ENCODE measurements at places on chromosomes 16 and 17. TPM values are rescaled to one million over a fixed set of nuclear protein-coding genes. Genes with fewer than 3 reads are reported as not detected.

- no peaks in the 10 kb centered on the region for H3K27me3 ChIP-seq
- H3K4me3 ChIP-seq = peak overlapping the region; percentile 87
- H3K36me3 ChIP-seq = peaks cover 5% of the 10 kb centered on the region
- DNase-seq = no peak
- peaks cover 83% of the 10 kb centered on the region for H3K4me1 ChIP-seq
These were observed 1.0 kb downstream of the LYRM1 start for GRCh38 chr16:20901436-20902112.

DNA sequence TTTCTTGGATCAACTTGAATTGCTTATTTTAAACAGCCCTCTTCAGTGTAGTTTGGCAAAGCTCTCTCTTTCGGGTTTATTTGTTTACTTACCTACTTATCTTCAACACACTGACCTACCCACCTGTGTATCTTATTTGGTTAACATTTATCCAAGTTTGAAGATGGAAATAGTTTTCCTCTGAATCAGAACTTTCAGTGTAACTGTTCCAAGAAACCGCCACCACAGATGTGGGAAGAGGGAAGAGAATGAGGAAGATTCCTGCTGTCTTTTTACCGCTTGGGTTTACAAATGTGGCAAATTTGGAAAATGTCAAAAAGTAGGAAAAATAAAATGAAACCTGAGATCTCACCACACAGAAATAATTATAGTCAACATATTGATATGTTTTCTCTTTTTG, 115.8 kb downstream of the MSI2 start:
- H3K4me1 ChIP-seq = peaks cover 23% of the 10 kb centered on the region
- H3K27me3 ChIP-seq = no peaks in the 10 kb centered on the region
- no peak for DNase-seq

DNA sequence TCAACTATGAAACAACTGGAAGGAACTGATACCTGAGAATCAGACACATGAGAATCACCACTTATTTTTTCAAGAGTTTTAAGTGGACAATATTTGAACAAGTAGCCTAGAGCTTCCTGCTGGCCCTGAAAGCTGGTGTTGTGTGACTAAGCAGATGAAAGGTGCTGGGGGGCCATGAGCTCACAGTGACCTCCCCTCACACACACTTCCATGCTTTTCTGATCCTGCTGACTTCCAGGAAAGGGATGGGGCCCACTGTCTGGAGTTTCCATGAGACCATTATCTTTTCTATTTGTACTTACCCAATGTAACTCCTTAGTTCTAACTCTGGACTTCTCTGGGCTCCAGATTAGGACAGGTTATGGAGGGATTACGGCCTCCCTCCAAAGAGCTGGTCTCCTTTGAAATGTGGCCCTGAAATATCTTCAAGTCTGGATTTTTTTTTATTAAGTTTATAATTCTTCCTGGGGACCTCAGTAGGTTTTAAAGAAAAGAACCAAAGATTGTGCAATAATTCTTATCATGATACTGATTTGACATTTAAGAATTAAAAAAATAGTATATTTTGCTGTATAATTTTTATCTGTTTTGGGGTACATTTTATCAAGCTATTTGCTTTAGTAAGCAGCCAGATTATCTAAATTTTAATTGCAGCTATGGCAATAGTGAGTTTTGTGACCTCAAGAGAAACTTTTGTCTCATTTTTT, 4.9 kb downstream of the CAPNS2 start:
- no peaks in the 10 kb centered on the region for H3K36me3 ChIP-seq
- H3K27me3 ChIP-seq = no peaks in the 10 kb centered on the region
- H3K4me3 ChIP-seq = no peak overlapping the region
- H3K27ac ChIP-seq = no peak overlapping the region
- peaks cover 26% of the 10 kb centered on the region for H3K4me1 ChIP-seq

Gene CCL17
- total RNA-seq = not detected

Gene CTRB2
- not detected for total RNA-seq

GRCh38 chr16:74817851-74818250, 43.2 kb upstream of the FA2H start:
- peaks cover 43% of the 10 kb centered on the region for H3K27me3 ChIP-seq
- no peak overlapping the region for H3K27ac ChIP-seq
- DNase-seq = no peak
- H3K36me3 ChIP-seq = peaks cover 8% of the 10 kb centered on the region
- no peak overlapping the region for H3K4me3 ChIP-seq
- H3K4me1 ChIP-seq = no peaks in the 10 kb centered on the region

GRCh38 chr17:15289285-15290183, 24.4 kb upstream of the PMP22 start:
- no peaks in the 10 kb centered on the region for H3K27me3 ChIP-seq
- H3K4me3 ChIP-seq = no peak overlapping the region
- H3K4me1 ChIP-seq = peaks cover 28% of the 10 kb centered on the region
- H3K27ac ChIP-seq = no peak overlapping the region

Gene DNAH17
- 0.42 TPM for total RNA-seq

DNA sequence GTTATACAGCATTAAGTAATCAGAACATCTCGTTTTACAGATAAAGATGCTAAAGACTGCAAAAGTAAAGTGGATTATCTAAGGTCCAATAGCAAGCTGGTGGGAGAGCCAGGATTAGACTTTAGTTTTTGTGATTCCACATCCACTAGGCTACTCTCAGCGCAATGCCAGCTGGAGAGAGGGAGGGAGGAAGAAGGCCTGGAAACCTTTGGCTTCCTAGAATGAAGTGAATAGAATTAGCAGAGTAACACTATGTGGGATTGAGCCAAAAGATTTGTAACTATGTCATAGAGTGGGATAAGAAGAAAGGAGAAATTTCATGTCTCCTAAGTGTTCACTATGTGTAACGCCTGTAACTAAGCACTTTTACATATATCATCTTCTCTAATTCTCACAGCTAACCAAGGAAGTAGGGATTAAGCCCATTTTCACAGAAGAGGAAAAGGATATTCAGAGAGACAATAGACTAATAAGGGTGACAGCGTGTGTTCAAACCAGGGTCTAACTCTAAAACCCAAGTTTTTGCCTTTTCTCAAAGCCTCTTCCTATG, 25.4 kb upstream of the NSRP1 start:
- peak overlapping the region; percentile 67 for H3K27ac ChIP-seq
- no peak overlapping the region for H3K4me3 ChIP-seq
- peaks cover 31% of the 10 kb centered on the region for H3K4me1 ChIP-seq
- peaks cover under 1% of the 10 kb centered on the region for H3K27me3 ChIP-seq

DNA sequence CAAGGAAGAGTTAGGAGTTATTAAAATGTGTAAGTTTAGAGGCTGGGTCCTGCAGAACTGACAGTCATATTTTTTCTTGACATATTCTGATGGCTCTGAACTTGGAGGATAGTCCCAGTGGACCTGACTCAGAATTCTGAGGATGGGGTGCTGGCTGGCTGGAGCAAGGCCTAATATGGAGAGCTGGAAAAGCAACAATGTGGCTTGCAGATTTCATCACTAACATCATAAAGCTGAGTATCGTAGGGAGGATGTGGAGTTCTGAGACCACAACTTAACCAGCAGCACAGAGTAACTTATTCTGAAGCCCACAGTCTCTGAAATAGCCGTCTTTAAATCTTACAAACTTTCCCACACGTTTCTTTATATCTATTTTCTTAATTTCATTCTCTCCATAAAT, 2.3 kb downstream of the KRTAP1-5 start:
- no peak for DNase-seq
- H3K27me3 ChIP-seq = no peaks in the 10 kb centered on the region

Measured in chondrocyte (in vitro differentiated cells).